Stimulated activated CD8-positive, alpha-beta memory T cell treated with anti-CD3 and anti-CD28 coated beads, Interleukin-2, amount 100 ng/mL, for 1 hour (primary cell): ENCODE measurements at places on chromosomes 5 and 9.

DNA sequence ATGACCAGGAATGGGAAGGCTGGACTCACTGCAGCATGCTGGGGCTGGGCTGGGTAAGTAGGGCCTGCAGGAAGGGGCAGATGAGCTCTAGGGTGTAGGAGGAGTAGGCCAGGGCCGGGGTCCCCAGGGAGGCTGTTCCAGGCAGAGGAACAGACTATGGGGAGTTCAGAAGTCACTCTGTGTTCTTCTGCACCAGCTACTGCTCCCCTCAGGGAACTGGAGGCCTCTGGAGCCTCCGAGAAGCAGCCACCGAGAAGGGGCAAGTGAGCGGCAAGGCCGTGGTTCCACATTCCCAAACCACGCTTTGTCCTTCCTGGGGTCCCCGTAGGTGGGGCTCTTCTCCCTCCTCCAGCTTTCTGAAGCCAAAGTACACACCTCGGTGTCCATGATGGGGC is 8.4 kb upstream of the SLC2A6 start:
- DNase-seq: no peak

GRCh38 chr9:3809724-3810123 is 283.9 kb upstream of the RFX3 start:
- no peak for DNase-seq

DNA sequence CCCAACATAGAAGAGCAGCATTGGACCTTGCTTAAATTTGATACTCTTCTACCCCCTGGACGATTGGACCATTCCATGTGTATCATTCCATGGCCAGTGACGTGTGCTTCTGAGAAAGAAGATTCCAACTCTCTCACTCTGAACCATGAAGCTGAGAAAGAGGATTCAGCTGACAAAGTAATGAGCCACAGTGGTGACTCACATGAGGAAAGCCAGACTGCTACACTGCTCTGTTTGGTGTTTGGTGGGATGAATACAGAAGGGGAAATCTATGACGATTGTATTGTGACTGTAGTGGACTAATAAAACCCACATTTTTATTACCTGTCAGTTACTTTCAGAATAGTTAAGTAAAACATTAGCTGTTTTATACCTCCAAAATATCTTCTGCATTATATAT is 7.5 kb downstream of the HSPA5 start:
- no peak for DNase-seq

DNA sequence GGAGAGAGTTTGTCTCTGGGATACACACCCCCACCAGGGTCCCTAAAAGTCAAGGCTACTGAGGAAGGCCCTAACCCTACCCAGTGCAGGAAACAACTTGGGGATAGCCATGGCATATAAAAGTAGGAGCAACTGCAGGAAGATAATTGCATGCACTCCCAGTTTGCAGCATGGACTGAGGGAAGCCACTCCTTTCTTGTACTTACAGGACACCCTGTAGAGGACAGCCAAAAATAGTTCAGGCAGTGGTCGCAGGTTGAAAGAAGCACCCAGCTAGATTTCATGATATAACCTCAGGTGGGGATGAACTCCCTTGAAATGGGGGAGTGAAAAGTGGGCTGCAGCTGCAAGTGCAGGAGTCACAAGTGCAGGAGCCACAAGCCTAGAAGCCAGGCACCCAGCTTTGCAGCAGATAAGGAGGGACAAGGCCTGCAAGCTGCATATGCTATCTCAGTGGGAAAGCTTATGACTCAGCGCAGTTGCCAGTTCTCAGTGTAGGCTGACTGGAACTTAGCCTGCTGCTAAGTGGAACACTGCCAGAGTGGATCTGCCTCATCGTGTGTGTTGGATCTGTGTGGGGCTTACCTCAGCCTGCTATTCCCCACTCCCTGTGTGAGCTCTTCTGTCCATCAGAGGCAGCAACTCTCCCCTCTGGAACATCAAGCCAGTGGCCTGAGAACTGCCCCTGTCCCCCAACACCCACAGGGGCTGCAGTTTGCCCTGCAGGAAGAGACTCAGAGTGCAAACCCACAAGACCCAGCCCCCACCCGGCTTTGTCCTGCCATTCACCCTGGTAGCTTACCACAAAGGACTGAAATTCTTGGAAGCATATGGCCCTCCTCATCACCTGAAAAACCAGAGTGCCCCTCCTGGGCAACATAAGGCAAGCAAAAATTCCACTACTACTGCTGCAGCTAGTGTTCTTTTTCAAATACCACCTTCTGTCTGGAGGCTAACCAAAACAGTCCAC is 42.7 kb downstream of the CYLC2 start:
- DNase-seq: no peak

GRCh38 chr5:74588415-74588814 is 52.1 kb downstream of the ENC1 start:
- DNase-seq: no peak

DNA sequence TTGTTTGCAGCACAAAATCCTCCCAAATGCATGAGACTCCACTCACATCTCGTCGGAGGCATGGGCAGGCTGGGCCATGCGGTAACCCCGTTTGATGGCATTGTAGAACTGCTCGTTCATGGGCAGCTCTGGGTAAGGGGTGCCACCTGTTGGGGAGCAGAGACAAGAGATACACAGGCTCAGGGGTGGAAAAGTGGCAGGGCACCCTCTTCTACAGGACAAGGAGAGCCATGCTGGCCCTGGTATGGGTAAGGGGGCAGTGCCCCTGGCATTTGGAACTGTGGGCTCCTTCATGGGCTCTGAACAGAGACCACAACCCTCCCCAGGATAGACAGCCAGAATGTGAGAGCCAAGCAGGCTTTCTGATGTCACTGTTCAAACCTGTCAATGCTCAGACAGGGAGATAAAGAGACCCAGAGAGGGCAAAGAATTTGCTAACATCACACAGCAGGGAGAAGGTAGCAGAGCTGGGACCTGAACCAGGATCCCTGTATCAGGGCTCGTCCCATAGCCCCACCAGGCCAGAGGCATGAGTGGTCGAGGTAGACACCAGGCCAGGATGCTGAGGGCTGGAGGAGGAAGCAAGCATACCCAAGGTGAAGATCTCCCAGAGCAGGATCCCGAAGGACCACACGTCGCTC is 33.2 kb upstream of the CSF1R start:
- DNase-seq: no peak

GRCh38 chr5:22351178-22351577 is 502.0 kb downstream of the CDH12 start:
- DNase-seq: no peak

DNA sequence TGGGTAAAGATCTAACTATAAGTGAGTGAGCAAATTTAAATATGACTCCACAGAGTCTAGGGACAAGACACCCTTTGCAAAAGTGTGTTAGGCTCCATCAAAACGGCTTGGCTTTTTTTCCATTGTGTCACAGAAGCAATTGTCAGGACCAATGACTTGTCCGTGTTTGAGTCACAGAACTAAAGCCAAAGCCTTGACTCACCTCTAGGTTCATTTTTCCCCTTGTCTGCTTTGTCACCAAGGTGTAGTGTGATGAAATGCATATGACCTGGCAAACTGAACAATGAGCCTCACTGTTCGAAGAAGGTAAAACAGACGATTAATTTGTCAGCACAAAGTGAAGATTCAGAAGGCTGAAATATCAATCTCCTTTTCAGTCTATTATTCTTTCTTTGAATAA is 331.0 kb downstream of the GLIS3 start:
- DNase-seq: no peak

DNA sequence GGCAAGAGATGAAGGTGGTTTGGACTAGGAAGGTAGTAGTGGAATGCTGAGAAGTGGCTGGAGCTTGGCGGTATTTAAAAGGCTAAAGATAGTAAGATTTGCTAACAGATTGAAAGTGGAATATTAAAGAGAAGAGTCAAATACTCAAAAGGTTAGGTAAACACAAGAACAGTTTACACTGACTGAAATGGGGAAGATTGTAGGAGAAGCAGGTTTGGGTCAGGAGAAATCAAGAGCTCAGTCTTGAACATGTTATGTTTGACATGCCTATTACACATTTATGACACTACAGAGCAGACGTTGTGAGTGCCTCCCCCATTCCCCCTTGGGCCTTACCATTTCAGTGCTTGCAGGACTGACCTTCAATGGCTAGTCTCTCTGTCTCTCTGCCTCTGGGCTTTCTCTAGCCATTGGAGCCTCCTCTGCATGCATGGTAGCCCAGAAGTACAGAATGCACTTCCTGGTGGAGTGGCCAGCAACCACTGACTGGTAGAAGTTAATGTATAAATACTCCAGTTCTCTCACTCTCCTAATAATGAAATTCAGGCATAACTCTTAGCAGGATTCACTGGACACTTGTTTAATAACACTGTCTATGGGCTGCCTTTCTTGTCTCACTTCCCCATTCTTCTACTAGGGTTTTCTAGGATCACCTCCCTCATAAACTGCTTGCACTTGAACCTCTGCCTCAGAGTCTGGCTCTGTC is 56.8 kb downstream of the HMGCS1 start:
- DNase-seq: no peak

DNA sequence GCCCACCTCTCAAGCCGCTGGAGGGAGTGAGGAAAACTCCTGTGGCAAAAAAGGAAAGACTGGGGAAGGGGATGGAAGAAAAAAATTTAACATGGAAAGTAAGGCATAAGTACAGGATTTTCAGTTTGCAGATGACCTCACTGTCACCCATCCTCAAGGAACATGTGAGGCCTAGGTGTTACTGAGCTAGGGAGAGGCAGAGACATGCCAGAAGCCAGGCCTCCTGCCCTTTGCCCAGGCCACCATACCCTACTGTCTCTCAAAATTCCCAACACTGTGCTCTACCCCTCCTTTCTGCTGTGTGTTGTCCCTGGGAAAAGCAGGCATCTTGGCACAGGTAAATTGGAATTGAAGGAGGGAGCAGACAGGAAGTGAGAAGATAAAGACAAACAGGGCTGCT is 4.4 kb upstream of the MGAT1 start:
- DNase-seq: no peak

DNA sequence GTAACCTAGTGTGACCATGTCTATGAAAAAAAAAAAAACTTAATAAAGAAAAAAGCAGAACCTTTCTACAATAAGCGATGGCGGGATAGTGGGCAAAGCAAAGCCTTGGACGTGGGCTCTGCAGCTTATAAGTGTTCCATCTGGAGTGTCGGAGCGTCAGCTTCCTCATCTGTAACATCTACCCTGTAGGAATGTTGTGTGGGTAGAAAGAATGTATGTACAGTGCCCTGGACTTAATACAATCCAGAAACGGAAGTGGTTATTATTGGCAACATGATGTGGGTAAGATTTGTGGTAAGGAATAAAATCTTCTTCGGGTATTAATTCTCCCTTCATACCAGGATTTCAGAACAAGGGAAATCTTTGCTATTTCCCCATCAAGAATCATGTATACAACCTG is 66.5 kb downstream of the SEMA5A start:
- DNase-seq: no peak

- DNase-seq: no peak
Measured at GRCh38 chr5:44372028-44372427, 17.2 kb downstream of the FGF10 start.

DNA sequence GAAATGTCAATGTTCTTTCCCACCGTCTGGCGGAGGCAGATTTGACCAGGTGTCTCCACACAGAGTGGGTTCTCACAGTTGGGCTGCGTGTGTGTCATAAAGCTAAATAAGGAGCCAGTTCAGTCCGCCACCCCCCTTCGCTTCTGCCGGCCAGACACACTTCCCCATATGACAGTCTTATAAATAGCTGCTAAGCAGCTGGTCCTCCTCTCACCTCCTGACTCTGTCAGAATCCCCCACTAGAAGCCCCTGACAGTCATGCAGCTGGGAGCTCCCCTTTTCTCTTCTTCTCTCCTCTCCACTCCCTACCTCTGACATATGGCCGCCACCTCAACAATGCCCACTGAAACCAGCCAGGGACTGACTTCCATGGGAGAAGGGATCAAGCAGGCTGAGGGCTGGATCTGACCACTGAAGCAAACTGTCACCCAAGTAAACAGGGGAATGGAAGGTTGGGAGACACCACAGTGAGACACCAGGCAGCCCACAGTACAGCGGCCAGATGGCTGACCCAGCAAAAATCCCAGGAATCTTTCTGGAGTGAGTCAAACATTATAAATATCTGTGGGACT is 141.9 kb upstream of the EFNA5 start:
- no peak for DNase-seq

DNA sequence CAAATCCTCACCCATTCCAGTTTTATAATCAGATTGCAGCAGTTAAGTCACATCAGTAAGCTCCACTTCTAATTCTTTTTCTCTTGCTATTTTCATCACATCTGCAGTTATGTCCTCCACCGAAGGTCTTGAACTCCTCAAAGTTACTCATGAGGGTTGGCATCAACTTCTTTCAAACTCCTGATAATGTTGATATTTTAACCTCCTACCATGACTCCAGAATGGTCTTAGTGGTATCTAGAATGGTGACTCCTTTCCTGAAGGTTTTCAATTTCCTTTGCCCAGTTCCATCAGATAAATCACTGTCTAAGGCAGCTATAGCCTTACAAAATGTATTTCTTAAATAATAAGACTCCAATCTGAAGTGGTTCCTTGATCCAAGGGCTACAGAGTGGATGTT is 53.8 kb upstream of the EDIL3 start:
- DNase-seq: no peak

DNA sequence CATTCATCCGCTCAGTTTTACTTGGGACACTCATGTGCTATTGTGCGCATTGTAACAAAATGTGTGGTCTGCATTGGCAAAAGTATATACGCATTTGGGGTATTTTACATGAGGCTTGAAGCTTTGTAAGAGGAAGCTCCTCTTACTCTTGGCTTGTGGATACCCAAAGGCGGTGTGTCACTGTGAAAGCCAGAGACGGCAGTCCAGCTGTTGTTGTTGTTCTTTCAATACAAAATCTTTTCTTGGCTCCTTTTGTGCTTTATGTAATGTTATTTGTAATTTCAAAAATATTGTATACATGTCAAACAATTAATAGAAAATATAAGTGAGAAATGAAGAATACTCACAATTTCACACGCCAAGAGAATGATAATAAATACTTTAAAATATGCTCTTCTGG is 128.3 kb upstream of the MOCS2 start:
- no peak for DNase-seq

DNA sequence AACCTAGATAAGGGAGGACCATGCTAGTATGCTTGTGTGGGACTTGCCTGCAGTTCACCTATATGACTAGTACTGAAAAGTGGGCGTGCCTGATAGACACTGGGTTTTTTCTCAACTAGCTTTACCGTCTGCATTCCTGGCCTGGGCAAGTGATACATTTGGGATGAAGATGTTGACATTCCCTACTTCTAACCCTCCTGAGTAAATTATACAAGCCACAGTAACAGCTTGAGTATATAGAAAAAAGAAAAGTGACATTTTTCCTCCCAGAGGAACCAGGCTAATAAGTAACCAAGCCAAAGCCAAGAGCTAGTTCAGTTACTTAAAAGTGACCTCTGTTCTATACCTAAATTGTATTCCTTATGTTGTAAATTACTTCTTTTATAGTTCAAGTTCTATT is 153.8 kb upstream of the CYLC2 start:
- no peak for DNase-seq
